DMS79 (cell line): ENCODE measurements at places on chromosomes 11 and 22.

- DNase-seq = no peak
Observed at GRCh38 chr11:109507331-109507730, 85.3 kb downstream of the C11orf87 start.

DNA sequence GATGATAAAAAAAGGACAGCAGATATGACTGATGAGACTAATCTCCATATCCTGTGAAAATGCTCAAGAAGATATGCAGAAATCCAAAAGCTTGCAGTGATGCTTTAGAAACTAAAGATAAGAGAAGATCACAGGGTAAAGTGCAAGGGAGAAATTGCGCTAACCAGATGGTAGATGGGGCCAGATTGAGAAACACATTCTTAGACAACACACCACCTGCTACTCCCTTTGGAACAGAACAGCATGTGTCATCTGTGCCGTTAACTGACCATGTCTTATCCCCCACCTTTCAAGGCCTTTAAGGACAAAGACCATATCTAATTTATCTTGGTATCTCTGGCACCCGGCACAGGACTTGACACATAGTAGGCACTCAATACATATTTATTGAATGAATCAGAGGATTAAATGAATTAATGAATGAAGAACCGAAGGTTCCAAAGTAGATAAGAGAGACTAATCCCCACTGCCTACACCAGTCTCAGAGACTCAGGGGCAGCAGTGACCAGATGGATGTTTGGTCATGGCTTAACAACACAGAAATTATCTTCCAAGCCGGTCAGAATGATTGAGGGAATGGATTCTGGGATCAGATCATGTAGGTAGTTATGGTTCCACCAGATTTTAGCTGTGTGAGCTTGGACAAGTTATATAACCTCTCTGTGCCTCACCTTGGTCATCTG is 12.3 kb upstream of the P2RY2 start:
- DNase-seq = no peak

- DNase-seq = no peak
Observed at GRCh38 chr11:99268886-99269285, 248.1 kb downstream of the CNTN5 start.

DNA sequence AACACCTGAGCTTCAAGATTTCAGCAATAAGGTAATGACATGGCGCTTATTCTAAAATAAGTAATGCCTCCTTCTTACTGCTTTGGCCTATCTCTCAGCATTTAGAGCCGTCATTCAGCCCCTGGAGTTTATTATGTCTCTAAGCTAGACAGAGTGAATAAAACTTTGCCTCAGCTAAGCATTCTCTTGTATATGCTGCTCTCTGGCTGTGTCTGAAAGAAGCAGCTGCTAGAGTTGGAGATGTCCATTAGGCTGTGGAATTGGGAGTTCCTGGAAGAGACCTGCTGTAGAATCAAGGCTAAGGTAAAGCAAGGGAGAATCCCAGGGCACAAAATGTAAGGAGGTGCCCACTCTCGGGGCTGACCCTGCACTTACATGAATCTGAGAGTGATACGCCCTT is 35.5 kb upstream of the TTC12 start:
- no peak for DNase-seq

DNA sequence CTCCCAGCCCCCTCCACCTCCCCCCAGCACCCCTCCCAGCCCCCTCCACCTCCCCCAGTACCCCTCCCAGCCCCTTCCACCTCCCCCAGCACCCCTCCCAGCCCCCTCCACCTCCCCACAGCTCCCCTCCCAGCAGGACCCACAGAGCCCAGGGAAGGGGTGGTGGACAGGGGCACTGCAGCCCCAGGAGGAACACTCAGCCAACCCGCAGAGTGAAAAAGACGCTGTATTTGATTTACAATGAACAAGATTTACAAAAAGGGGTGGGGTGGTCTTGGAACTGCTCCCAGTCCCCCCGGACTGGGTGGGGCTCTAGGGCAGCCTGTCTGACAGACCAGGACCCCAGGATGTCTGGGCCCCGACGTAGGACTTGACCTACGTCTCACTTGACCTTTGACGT is 4.6 kb upstream of the MAPK11 start:
- DNase-seq = no peak

DNA sequence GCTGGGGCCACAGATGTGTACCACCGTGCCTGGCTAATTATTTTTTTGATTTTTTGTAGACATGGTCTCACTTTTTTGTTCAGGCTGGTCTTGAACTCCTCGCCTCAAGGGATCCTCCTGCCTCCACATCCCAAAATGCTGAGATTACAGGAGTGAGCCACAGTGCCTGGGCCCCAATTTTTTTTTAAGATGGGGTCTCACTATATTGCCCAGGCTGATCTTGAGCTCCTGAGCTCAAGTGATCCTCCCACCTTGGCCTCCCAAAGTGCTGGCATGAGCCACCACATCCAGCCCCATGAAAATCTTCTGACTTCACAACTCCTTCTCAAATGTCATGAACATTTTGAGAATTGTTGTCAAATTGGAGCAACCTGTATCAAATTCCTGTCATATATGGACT is 2.3 kb upstream of the ANKRD54 start:
- no peak for DNase-seq

DNA sequence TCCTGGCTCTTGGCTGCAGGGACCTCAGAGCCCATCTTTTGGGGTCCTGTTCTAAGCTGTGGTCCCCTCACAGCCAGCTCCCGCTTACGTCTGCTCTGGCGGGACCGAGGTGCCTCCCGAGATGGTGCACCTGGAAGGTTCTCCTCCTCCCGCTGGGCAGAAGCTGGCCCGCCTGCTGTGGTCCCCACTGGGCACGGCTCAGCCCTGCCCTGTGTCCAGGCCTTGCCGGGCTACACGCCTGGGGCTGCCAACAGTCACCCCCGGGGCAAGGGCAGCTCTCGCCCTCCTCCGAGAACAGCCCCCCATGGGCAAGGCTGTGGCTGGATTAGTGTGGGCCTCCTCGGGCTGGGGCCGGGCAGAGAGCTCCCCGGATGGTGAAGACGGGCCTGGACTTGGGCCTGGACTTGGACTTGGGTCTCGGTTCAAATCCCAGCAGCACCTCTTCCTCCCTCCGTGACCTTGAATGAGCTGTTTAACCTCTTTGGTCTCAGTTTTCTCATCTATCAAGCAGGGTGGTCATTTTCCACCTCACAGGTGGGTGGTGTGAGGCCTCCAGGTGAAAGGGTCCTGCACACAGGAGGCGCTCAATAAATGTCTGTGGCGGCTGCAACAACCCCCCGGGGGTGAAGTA is 998 bp downstream of the BAIAP2L2 start:
- DNase-seq = no peak

DNA sequence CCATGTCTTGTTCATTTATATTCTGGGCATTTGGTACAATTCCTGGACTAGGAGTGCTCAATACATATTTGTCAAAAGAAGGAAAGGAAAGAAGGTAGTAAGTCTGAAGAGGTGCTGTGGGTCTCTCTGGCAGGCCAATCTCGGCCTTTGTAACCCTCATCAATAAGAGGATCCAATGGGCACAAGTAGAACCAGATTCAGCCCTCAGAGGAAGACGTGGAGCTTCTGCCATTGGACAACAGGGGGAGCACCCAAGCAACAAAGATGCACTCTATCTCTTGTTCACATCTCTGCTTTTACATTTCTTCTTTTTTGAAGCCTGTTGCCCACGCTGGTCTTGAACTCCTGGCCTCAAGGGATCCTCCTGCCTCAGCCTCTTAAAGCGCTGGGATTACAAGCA is 2.2 kb upstream of the VPS11 start:
- DNase-seq = no peak

- DNase-seq = no peak
Observed at GRCh38 chr22:47794851-47795250, 1032.4 kb downstream of the TBC1D22A start.

- no peak for DNase-seq
Observed at GRCh38 chr22:24310969-24311368, 40.3 kb downstream of the SPECC1L start.

DNA sequence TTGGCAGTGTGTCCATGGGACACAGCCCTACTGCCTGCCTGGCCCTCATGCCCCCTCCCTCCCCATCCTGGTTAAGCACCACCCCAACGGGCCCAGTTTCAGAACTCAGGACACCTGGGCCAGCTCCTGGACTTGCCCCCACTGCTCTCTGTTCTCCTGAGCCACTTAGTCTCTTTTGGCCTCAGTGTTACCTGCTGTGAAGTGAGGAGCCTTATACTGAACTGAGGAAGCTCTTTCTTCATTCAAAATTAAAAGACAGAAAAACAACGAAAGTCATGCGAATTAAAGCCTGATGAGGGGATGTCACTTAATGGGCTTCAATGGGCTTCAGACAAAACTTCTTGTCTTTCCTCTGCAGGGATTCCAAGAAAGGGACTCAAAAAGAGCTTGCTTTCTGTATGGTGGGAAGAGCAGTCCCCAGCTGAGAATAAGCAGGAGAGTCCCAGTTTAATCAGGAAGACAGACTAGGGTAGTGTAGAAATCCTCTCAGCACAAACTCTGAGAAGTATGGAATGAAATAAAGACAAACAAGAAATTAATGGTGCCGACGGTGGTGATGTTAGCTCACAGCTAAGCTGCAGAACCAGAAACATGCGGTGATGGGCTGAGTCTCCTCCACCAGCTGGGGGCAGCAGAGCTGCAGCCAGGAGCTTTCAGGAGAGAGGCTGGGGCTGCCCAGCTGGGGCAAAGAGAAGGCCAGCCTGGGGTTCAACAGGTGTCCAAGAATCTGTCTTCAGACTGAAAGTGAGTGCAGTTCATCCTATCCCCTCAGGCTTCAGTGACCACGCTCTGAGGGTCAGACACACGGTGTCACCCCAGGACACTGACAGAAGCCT is 101.0 kb downstream of the GGTLC2 start:
- no peak for DNase-seq

DNA sequence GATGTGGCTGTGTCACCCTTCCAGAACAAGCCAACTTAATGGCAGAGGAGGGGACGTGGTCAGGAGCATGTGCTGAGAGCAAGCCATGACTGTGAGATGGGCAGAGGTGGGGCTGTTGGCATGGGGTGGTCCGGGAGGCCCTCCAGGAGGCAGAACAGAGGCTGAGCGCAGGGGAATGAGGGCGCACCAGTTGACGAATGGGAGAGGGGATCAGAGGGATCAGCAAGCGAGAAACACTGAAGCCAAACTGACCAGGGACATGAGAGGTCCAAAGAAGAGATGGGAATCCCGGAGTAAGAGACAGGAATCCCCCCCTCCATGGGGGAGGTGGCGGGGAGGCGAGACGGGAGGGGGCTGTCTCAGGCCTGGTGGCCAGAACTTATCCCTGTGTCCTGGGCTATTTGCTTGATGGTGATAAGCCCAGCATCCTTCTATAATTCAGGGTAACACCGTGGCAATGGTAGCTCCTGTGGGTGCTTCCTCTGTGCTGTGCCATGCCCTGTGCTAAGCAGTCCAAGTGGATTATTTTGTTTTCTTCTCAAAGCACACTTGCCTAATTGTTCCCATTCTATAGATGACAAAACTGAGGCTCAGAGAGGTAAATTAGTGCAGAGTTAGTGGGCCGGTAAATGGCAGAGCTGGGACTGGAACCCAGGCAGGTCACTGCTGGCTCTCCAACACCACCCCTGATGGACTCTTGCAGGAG is 83.4 kb upstream of the SHISAL1 start:
- no peak for DNase-seq

DNA sequence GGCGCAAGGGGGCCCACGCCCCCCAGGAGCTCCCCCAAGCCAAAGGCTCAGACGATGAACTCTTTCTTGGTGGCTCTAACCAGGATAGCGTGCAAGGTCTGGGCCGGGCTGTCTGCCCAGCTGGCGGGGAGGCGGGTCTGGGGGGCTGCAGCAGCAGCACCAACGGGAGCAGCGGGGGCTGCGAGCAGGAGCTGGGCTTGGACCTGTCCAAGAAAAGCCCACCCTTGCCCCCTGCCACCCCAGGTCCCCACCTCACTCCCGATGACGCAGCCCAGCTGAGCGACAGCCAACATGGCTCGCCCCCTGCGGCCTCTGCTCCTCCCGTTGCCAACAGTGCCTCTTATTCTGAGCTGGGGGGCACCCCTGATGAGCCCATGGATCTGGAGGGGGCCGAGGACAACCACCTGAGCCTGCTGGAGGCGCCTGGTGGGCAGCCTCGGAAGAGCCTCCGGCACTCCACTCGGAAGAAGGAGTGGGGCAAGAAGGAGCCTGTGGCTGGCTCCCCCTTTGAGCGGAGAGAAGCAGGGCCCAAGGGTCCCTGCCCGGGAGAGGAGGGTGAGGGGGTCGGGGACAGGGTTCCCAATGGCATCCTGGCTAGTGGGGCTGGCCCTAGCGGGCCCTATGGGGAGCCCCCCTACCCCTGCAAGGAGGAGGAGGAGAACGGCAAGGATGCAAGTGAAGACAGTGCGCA is 21.6 kb upstream of the TMEM191C start:
- DNase-seq = no peak

- no peak for DNase-seq
Observed at GRCh38 chr11:99773646-99774045, 752.9 kb downstream of the CNTN5 start.

- DNase-seq = peak; percentile 61
Observed at GRCh38 chr11:61947486-61948210, 2.5 kb upstream of the BEST1 start.

DNA sequence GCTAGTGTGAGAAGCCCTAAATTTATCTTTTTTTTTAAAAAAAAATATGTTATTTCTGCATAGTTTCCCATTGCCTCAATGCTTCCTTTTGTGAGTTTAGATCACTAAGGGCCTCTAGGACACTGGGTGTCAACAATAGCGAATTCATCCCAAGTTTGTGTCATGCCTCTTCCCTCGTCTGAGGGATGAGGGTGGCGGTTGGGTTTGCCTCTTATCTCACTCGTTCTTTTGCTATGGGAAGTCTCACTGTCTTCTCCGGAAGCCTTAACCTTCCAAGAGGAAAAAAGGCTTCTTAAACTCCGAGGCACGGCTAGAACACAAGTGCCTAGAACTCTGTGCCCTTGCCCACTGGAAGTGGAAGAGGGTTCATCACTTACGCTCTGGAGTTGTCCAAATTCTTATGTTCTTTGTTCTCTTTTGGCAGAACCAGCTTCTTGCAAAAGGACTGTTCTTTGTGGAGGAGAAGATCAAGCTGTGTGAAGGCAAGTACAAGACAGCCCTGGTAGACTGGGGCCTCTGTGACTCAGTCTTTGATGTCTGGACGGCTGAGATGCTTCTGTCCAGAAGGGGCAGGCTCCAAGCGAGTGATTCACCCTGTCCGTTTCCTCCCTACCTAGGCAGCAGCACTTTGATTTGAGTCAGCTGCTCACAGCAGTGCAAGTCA is 78.5 kb downstream of the TRAF6 start:
- no peak for DNase-seq

DNA sequence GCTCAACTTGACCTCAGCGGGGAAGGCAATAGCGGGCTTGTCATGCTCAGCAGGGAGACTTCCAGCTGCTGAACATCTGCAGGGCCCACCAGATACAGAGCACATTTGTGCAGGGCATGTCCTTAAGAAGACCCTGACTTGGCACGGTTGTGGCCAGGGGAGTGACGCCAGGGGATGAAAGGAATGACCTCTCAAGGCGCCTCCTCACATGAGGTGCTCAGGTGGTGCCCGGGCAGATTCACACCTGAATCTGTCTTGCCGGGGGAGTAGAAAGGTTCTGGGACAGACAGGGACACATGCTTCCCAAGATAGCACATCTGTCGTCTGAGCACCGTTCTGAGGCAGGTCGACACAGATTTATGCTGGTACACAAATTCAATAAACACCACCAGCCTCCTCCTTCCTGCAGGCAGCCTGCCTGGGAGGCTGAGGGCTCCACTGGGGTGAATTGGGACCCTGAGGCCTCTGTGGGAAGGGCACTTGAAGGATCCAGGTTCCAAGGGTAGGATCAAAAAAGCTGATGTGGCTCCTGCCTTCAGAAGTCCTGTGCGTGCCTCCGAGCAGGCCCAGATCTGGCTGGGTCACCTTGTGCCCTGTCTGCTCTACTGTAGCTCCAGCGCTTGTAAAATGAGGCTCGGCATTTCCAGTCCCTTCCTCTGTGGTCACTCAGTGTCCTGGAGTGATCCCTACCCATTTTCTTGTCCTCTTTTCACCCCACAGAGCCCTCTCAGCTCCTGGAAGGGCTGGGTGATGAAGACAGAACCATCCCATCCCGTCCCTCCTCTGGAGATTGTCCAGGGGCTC is 49.6 kb upstream of the NECTIN1 start:
- DNase-seq = no peak
